ENCODE measurements at places on chromosomes 16 and 17.

- no peak for DNase-seq
These were observed 396.7 kb upstream of the MAF start for GRCh38 chr16:79997257-79997656.

GRCh38 chr16:12600536-12601256, 203.0 kb downstream of the CPPED1 start:
- no peak for DNase-seq

- DNase-seq, result peak; percentile 60
These were observed 8.6 kb upstream of the NFATC3 start for GRCh38 chr16:68076560-68076959.

- peak; percentile 44 for DNase-seq
These were observed 27.7 kb downstream of the CLUH start for GRCh38 chr17:2683912-2684311.

DNA sequence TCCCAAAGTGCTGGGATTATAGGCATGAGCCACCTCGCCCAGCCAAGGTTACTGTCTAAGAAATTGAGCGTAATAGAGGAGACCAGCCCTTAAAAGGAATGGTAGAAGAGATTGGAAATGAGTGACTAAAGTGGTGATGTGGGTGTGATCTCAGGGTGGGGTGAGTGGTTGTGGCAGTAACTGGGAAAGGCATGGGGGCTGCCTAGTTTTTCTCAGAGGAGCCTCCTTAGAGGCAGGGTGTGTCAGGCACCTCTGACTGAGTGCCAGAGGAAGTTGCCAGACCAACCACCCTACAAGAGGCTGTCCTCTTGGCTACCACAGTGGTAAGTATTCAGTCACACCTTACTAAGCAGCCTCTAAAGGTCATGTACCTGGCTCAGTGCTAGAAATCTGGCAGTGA, 8.9 kb downstream of the DUS2 start:
- no peak for DNase-seq

DNA sequence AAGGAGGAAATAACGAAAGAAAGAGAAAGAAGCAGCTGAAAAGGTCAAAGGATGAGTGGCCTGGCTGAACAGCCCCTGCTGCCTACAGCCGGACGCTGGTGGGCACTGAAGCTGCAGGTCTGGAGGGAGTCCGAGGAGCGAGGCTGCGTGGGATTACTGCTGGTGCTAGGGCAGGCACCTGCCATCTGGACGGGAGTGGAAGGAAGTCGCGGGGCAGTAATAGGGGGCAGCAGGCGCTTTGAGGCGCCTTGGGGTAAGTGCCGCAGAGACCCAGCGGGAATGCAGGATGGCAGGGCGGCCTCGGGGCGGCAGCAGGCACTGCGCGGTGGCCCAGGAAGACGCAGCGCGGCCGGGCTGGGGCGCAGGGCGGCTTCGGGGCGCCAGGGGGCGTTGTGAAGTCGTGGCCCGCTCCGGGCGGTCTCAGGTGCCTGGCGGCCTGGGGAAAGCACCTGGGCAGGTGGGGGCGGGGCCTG, 303 bp upstream of the SCNN1G start:
- DNase-seq, result peak; percentile 92

DNA sequence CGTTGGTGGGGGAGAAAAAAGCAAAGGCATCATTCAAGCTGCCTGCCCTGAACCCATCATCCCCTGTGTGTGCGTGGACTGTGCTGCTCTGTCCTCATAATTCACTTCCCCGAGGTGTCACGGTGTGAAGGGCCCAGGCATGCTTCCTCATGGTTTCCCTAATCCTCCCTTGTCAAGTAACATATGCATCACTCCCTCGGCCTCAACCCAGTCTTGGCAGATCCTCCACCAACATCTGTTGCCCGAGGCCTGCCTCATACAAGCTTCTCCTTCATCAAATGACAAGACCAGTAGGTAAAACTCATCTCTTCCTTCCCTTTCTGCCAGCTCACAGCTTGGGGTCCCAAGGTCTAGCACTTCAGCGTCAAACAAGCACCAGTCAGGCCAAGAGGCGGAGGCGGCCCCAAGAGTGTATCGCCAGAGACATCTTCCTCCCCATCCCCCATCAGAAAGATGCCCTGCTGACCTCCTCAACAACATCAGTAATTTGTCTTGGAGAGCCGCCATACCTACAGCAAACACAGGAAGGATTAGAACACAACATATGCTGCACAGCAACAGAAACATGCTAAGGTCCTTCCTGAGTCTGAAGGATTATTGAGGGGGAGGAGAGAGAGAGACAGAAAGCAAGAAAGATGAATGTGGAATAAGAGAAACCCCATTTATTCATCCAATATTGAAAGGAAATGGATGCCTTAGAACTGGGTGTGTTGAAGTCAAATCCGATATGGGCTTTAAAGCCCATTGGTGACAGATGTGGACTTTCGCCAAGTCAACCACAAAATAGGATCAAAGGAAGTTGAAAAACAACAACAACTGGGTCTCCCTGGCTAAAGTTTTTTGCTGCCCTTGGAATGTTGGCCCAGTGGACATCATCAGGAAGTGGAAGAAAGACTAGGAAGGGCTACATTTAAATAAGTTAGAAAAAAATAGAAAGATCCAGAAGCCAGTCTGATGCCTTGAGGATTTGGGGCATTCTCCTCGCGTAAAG, 38.4 kb downstream of the SOX9 start:
- no peak for DNase-seq

DNA sequence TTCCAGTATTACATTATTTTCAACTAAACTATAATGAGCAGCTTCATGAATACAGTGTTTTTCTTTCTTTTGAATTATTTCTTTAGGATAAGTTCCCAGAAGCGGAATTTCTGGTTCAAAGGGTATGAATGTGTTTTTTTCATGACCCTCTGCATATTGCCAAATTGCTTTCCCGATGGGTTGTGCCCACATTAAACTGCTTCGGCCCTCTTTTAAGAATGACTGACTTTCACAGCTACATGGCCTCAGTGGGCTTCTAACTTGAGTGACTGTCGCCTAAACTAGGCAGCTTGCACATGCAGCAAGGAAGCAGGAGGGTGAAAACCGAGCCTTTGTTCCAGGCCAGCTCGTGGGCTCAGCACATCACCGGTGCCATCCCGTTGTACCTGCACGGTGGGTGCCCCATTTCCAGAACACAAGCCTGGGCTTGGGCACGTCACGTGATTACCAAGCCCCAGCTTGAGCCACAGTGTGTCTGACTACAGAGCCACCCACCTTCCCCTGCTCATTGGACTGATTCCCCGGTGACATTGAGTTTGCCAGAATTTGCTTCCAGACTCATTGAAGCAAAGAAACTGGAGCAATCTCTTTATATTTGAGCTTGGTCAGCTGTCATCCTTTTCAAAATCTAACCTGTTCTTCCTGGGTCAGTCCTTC, 112.8 kb downstream of the CLEC16A start:
- DNase-seq, result no peak

- no peak for DNase-seq
These were observed 59.6 kb downstream of the ZZEF1 start for GRCh38 chr17:4083187-4083586.

GRCh38 chr16:82016964-82017363, 5.7 kb upstream of the SDR42E1 start:
- DNase-seq, result no peak

DNA sequence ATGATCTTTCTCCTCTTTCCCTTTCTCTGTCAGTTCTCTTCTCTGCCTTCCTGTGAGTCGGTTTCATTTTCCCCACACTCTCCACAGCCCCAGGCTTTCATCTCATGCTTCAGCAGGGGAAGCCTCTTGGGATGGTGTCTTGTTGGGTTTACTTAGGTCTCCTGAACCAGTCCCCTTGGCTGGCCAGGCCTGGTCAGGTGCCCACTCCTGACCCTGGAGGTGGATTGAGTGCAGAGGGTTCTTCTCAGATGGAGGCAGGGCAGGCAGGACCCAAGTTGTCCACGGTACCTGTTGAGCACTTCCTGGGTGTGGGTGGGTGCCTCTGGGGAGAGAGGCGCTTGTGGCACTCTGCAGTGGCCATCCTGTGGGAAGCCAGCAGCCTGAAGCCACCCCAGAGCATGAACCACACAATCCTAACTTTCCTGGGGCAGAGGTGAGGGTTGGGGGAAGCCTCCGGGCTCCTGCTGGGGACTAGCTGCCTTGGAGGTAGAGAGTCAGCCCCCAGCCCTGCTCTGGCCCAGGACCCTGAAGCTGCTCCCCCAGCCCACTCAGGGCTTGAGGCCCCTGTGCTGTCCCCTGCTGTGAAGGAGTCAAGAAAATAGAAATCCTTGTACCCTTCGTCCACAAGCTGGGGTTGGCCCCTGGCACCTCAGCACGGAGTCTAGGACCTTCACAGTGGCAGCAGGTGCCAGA, 2.0 kb upstream of the RAP1GAP2 start:
- DNase-seq, result peak; percentile 81

DNA sequence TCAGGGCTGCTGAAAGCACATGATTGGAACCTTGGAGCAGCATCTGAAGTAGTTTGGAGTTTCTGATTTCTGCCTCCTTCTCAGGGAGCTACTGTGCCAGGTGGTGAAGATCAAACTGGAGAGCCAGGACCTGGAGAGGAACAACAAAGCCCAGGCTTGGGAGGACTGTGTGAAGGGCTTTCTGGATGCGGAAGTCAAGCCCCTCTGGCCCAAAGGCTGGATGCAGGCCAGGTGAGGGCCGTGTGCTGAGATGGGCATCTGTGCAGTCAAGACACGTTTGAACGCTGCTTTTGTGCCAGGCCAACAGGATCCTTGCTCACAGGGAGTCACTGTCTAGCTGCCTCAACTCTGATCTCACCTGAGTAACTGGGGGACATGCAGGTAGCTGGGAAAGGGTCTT, 23.8 kb downstream of the UBN1 start:
- no peak for DNase-seq

DNA sequence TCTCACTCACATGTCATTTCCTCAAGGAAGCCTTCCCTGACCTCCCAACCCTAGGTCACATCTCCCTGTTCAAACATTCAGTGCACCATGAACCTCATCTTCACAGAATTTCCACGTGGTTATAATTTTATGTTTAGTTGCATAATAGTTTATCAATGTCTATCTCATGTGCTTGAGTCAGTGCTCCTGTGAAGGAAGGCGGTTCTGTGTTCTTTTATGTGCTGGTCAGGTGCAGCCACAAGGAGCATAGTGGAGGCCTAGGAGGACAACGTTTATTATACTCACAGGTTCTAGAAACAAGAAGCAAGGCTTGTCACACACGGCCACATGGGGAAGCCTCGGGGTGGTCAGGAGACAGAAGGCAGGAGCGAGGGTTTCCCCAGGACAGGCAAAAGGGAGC, 34.5 kb upstream of the SCNN1B start:
- DNase-seq, result no peak

- DNase-seq, result no peak
These were observed 63.7 kb upstream of the LYRM9 start for GRCh38 chr17:27956601-27957445.

GRCh38 chr16:12163970-12164369, 187.4 kb downstream of the SNX29 start:
- DNase-seq, result no peak

DNA sequence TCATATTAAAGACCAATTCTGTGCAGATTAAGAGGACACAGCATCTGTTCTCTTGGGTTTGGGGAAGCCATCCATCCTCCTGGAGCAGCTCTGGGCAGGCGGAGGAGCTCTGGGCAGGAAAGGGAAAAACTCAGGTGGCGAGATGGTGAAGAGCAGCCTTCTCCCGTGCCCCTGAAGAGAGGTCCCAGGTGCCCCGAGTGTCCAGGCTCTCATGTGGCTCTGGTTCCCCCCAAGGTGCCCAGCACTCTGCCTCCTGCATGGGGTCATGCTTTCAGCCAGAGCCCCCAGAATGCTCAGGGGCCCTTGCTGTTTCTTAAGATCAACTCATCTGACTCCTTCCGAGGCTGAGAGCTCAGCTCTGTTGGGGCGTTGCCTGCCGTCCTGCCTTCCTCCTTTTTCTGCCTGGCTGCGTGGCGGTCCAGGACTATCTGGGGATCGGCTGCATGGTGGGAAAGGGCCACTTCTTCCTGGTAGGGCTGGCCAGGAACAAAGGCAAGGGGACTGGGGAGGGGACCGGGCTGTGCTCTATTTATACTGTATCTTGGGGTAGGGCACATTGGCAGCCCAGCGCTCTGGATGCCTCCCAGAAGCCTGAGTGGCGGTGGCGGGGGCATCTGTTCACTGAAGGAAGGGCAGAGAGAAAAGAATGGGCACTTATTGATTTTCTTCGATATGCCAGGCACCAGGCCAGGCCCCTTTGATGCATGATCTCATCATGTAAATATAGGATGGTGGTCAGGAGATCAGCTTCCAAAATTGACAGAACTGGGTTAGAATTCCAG, 103.2 kb upstream of the SDK2 start:
- no peak for DNase-seq

DNA sequence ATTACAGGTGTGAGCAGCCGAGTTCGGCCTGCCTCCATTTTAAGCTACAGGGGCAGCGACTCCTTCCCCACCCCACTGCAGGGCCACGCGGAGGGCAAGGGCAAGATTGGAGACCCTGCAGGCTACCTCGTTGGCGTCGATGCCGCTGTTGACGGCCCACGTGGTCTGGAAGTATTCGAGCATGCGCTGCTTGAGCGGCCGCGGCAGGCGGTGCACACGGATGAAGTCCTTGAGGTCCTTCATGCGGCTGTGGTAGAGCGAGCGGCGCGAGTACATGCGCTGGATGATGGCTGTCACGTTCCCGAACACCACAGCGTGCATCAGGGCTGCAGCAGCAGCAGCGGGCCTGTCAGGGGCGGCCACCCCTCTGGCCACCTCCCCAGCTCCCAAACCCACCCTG, 11.6 kb downstream of the KCNH4 start:
- no peak for DNase-seq

- DNase-seq, result no peak
These were observed 389 bp downstream of the DUS1L start for GRCh38 chr17:82065193-82065637.

DNA sequence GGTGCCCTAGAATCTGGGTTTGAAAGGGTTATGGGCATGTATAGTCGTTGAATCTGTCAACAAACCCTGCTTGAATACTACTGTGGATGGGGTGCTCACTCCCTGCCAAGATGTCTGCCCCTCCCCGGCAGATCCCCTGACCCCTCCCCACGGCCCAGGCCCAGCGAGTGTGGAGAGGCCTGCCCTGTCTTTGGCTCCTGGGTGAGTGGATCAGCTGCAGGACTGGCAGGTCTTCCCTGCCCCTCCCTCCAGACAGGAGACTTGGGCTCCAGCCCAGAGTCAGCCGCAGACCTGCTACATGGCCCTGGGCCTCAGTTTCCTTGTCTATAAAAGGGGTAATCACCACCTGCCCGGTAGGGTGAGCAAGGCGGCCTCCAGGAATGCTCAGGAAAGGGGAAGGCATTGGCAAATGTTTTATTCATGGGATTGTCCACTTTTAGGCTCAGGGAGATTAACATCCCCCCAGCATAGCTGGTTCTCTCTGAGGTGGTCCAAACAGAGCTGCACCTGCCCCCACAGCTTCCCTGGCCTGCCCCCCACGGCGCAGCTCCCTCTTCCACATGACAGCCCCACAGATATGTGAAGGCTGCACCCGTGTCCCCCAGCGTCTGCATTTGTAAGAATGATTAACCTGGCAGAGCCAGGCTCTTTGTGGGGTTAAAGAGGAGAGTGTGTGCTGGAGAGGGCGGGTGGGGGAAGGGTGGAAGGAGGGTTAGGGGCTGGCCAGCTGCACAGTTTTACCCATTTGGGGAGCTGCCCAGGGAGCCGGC, 18.5 kb upstream of the SPNS2 start:
- DNase-seq, result no peak

- DNase-seq, result no peak
These were observed 507.2 kb upstream of the EEF2KMT start for GRCh38 chr16:5604770-5605169.

- no peak for DNase-seq
These were observed 20.7 kb downstream of the ADAP2 start for GRCh38 chr17:30942308-30943079.

GRCh38 chr17:32627239-32627996, 140.6 kb downstream of the CDK5R1 start:
- DNase-seq, result no peak

- peak; percentile 80 for DNase-seq
These were observed 383.0 kb downstream of the MAF start for GRCh38 chr16:79217375-79218011.

GRCh38 chr17:78575340-78575739, 1.9 kb downstream of the DNAH17 start:
- no peak for DNase-seq

Data from activated CD4-positive, alpha-beta T cell treated with anti-CD3 and anti-CD28 coated beads, Interleukin-2, amount 10 ng/mL, durations not matched to agents 24 days and 14 days (primary cell).